ENCODE measurements at places on chromosomes 5 and 9. TPM values are rescaled to one million over a fixed set of nuclear protein-coding genes. Genes with fewer than 3 reads are reported as not detected.

SH3GL2 gene
- total RNA-seq, result not detected

C9orf152 gene
- total RNA-seq, result not detected

LRRC26 gene
- not detected for total RNA-seq

CCNI2 gene
- not detected for total RNA-seq

ACER2 gene
- total RNA-seq, result 1.2 TPM

RBM18 gene
- total RNA-seq, result 6.2 TPM

GRXCR2 gene
- total RNA-seq, result not detected

PRELID1 gene
- 115 TPM for total RNA-seq

OLFM1 gene
- 6.5 TPM for total RNA-seq

ANXA1 gene
- total RNA-seq, result 1,017 TPM

SPATA9 gene
- total RNA-seq, result not detected

TRAF2 gene
- 10.8 TPM for total RNA-seq

PRDM9 gene
- total RNA-seq, result not detected

CTXN3 gene
- not detected for total RNA-seq

MEIKIN gene
- not detected for total RNA-seq

ECM2 gene
- total RNA-seq, result 3.3 TPM

CCL19 gene
- total RNA-seq, result not detected

RFX3 gene
- 1.1 TPM for total RNA-seq

FXN gene
- total RNA-seq, result 2.9 TPM

CNTFR gene
- 0.37 TPM for total RNA-seq

GTF3C4 gene
- 23.5 TPM for total RNA-seq

EDIL3 gene
- total RNA-seq, result 0.37 TPM

INSL4 gene
- total RNA-seq, result not detected

TLR4 gene
- 8.8 TPM for total RNA-seq

IL33 gene
- 11.0 TPM for total RNA-seq

SH2D3C gene
- 0.37 TPM for total RNA-seq

TICAM2 gene
- 6.2 TPM for total RNA-seq

TIMD4 gene
- total RNA-seq, result not detected

TNFSF15 gene
- total RNA-seq, result 0.20 TPM

THBS4 gene
- total RNA-seq, result 0.59 TPM

SV2C gene
- not detected for total RNA-seq

FBXO4 gene
- 12.7 TPM for total RNA-seq

IL5 gene
- total RNA-seq, result not detected

IFNA2 gene
- total RNA-seq, result not detected

MEGF10 gene
- total RNA-seq, result 0.39 TPM

SPATA31A3 gene
- total RNA-seq, result not detected

TMEM38B gene
- total RNA-seq, result 20.2 TPM

NUTM2F gene
- not detected for total RNA-seq

F12 gene
- total RNA-seq, result 0.39 TPM

All from subcutaneous preadipocyte (primary cell).